ENCODE measurements at places on chromosomes 16 and 17.

- no peak for DNase-seq
Measured at GRCh38 chr16:27993587-27993986, 69.9 kb downstream of the GSG1L start.

DNA sequence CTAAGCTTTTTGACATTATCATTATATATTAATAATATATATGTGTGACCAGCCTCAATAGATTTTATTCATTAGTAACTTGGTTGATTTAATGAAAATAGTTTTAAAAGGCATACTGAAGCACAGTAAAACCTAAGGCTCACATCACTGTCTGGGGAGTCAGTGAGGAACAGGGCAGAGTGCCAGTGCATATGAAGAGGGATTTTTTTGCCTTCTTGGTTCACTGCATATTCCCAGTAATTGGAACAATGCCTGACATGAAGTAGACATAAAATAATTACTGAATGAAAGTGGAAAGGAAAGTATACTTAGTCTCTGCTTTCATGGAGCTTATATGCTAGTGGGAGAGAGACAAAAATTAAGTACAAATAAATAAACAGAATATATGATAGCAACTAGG, 81.1 kb downstream of the FTO start:
- DNase-seq: no peak

GRCh38 chr17:37714897-37715296, 30.0 kb downstream of the HNF1B start:
- DNase-seq: no peak

- DNase-seq: no peak
Measured at GRCh38 chr17:80937462-80938381, 53.9 kb upstream of the CHMP6 start.

GRCh38 chr17:35295686-35296085, 52.8 kb downstream of the SLFN5 start:
- DNase-seq: no peak

- no peak for DNase-seq
Measured at GRCh38 chr17:6325051-6325450, 109.9 kb downstream of the AIPL1 start.

DNA sequence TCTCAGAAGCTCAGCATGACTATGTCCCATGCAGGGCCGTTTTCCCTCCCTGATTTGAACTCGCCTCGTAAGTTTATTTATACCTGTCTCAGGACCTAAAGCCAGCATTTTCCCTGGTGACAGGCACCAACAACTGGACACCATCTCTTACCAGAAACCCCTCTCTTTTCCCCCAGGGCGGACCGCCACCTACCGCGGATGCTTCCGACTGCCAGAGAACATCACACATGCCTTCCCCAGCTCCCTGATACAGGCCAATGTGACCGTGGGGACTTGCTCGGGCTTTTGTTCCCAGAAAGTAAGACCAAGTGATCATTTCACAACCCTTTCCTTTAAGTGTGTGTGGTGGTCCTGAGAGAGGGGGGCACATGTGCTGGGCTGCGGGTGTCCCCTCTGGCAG, 24.7 kb downstream of the WSCD1 start:
- no peak for DNase-seq

DNA sequence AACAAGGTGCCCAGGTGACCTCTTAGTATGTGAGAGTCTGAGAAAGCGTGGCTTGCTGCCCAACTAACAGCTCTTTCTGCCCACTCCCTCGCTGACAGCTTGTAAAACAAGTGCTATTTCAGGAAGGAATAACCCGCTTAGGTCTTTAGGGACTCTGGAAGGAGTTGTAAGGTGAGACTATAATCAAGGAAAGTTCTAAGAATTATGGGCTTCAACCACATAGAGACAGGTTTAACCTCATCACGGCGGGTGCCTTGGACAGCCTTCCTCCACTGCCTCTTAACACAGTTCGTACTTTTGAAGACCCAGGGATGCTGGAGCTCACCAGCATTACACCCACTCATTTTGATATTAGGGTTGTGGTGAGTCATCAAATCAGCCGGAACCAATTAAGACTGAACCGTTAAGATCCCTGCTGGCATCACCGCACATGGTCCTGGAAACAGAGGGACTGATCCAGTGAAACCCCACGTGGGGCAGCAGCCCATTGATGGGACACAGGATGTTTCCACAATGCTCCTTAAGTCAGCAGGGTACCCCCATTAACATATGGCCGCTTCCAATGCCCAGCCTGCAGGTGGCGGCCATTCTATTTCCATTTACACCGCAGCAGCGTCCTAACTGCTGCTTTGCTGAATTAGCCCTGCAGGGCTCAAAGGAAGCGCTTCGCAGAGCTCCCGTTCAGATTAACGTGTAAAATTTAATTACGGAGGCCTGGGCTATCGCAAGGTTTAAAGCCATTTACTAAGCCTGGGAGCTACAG, 176.6 kb upstream of the SDK2 start:
- DNase-seq: no peak

DNA sequence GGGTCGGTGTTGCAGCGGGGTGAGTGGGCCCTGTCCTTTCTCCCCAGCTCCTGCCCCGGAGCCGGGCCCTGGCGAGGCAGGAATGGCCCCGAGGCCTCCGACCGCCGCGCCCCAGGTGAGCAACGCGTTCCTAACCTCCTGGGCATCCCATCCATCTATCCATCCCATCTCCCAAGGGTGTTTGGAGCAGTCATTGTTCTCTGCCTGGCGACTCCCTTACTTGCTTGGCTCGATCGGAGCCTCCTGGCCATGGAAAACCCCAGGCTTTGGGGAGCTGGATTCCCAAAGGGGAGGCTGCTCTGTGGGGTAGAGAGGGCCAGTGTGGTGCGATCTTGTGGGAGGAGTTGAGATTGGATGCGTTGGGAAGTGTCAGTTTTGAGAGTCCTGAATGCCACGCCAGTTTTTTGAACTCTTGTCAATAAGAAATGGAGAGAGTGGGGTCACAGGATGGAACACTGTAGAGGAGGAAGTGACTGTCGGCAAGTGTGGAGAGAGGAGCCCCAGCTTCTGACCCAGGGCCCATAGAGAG, 684 bp downstream of the ZFP90 start:
- no peak for DNase-seq

DNA sequence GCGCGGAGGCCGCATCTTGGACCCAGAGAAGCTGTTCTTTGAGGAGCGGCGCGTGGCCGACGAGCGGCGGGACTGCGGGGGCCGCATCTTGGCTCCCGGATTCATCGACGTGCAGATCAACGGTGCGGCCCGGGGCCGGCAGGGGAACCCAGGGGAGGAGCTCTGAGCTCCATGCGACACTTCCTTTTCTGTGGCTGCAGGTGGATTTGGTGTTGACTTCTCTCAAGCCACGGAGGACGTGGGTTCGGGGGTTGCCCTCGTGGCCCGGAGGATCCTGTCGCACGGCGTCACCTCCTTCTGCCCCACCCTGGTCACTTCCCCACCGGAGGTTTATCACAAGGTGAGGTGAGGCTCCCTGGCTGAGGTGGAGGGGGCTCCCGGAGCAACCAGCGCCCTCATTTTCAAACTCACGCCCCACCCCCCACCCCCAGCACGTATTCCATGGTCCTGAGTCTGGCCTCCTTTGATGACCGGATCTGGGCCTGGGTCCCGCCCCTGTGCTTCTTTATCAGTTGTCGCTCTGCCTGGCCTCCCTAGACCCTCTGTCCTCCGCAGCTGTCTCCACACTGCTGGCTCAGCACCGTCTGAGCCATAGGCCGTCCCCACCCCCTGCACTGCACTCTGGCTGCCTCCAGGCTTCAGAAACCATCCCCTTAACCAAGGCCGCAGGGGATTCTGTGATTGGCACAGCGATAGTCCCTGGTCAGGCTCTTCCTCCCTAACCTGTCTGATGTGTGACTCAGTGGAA, 787 bp downstream of the AMDHD2 start:
- peak; percentile 43 for DNase-seq

DNA sequence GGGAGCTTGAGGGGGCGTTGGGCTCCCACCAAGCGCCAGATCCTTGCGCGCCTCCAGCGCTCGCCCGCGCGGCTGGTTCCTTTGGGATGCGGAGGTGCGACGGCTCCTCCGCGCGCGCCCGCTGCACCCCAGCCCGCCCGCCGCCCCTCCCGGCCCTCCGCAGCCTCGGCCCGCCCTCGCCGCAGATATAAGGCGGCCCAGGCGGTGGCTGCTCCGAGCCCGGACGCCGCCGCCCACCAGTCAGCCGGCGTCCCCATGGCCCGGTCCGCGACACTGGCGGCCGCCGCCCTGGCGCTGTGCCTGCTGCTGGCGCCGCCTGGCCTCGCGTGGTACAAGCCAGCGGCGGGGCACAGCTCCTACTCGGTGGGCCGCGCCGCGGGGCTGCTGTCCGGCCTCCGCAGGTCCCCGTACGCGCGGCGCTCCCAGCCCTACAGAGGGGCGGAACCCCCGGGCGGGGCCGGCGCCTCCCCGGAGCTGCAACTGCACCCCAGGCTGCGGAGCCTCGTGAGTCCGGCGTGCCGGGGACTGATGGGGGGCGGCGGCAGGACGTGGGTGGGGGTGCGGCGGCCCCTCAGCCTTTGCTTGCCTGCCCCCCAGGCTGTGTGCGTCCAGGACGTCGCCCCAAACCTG, at the start of gene NPB:
NPB (plus strand) TSS at position 216 of the 630 bp plus-strand sequence; CDS start at position 256, 40 bp downstream.
- DNase-seq: no peak

- no peak for DNase-seq
Measured at GRCh38 chr17:2034806-2035540, 5.0 kb downstream of the DPH1 start.

DNA sequence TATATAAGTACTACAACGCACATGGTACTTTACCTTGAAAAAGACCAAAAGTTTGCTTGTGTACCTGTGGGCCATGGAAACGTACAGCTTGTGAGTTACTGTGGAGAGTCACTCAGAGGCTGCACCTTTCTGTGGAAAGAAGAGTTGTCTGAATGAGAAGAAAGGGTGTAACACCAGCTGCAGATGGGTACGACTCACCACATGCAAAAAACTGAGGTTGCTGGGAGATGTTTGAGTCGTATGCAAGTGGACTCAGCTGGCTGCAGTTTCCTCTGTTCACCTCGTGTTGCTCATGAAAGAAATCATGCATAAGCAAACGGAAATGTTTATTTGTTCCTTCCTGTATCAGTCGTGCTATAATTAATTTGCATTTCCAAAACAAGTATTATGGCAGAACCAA, 22.4 kb upstream of the DYNLRB2 start:
- no peak for DNase-seq

- no peak for DNase-seq
Measured at GRCh38 chr16:12162151-12162985, 185.8 kb downstream of the SNX29 start.

DNA sequence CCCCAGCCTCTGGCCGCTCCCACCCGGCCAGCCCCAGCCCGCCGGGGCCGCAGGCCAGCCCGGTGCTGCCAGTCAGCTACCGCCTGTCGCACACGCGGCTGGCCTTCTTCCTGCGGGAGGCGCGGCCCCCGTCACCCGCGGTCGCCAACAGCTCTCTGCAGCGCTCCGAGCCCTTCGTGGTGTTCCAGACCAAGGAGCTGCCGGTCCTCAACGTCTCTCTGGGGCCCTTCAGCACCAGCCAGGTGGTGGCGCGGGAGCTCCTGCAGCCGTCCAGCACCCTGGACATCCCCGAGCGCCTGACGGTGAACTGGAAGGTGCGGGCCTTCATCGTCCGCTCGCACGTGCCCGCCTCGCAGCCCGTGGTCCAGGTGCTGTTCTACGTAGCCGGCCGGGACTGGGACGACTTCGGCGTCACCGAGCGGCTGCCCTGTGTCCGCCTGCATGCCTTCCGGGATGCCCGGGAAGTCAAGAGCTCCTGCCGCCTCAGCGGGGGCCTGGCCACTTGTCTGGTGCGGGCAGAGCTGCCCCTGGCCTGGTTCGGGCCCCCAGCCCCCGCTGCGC, 46.8 kb downstream of the TMEM132E start:
- no peak for DNase-seq

- no peak for DNase-seq
Measured at GRCh38 chr17:30278032-30278431, 13.7 kb downstream of the BLMH start.

- no peak for DNase-seq
Measured at GRCh38 chr17:70820276-70820675, 650.9 kb downstream of the KCNJ2 start.

DNA sequence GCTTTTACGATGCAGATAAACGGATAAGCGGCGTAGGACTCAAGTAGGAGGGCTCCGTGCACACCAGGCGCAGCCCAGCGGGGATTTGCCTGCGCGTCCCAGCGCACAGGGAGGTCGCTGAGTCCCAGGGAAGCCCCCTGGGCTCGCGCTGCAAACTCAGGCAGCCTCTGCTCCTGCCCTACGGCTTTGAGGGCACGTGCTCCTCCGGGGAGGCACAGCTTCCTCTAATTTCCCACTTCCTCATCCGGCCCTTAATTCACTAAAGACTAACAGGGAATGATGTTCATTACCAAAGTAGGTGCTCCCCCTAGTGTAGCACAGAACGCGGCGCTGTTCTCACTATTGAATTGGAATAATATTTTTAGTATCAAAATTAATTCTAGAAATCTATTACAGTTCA, 825.4 kb downstream of the KCNJ18 start:
- DNase-seq: no peak

GRCh38 chr16:180681-181564, 664 bp downstream of the HBQ1 start:
- peak; percentile 49 for DNase-seq

GRCh38 chr17:32157225-32157624, 14.9 kb downstream of the RHOT1 start:
- DNase-seq: no peak

- DNase-seq: no peak
Measured at GRCh38 chr16:89164436-89164835, 7.1 kb upstream of the CDH15 start.

- no peak for DNase-seq
Measured at GRCh38 chr17:1762233-1762900, 507 bp downstream of the SERPINF1 start.

DNA sequence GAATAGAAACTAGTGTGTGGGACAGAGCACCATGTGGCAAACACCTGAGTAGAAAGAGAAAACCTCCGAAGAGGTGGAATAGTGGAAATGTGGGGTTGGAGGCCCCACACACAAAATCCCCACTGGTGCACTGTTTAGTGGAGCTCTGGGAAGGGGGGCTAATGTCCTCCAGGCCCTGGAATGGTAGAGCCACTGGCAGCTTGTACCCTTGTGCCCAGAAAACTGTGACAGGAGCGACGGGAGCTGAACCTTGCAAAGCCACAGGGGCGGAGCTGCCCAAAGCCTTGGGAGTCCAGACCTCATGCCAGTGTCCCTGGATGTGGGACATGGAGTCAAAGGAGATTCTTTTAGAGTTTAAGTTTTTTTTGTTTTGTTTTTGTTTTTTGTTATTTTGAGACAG, 50.6 kb downstream of the RNF112 start:
- DNase-seq: no peak

Measured in inflammatory macrophage (primary cell).